ENCODE measurements at places on chromosomes 7 and 10.
A peak's percentile ranks its signal among the peaks of the same experiment; 100 is the strongest.

DNA sequence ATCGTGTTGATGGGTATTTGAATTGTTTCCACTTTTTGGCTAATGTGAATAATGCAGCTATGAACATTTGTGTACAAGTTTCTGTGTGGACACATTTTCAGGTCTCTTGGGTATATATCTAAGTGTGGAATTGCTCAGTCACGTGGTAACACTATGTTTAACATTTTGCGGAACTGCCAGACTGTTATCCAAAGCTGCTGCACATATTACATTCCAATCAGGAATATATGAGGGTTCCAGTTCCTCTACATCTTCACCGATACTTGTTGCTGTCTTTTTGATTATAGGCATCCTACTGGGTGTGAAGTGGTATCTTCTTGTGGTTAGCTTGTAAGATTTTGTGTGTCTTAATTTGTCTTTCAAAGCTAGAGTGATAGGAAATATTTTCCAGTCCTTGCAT, 6.8 kb downstream of the PTPN12 start:
- DNase-seq, result no peak

DNA sequence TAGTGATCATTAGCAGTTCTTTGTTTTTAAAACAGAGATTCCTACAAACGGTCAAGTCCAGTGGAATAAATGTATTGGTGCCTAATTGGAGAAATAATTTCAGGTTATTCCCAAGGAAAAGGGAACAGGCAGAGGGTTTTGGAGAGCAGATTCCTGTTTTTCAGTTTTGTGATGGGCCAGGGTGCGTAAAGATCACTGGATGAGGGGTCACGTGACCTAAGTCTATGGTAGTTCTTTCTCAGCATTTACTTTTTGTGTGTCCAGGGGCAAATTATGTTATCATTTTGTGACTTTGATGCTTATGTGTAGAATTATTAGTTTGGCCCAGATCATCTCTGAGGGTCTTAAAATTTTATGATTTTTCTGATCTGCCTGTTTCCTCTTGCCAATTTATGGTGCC, 15.2 kb downstream of the CHN2 start:
- no peak for DNase-seq

DNA sequence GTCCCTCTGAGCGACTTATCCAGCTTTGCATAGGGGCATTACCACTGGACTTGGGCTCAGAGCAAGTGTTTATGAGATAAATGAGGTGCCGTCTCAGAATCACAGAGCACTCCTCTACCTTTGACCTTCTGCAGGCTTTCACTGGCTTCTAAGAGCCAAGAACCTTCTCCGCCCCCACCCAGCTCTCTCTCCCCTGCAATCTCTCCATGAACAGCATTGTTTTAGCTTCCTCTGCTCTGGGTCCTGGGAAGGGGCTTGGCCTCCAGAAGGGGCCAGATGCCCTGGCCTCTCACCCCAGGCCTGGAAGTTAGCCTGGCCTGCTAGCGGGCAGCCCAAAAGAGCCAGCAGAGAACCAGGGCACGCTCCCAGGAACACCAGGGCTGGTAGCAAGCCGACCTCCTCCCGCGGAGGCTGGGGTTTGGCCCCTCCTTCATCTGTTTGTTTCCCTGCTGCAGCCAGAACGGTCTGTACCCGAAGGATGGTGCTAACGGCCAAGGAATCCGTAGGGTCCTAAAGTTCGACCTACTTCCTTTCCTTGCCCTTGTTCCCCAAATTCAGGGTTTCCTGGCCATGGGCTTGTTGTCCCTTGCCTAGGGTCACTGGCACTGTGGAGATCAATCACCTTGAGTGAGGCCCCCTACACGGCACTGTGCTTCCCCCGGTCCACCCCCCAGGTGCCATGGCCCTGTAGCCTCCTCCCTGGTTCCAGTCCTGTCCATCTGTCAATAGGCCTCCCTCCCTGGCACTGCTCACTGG, 18.7 kb upstream of the DDIT4 start:
- peak; percentile 27 for DNase-seq

GRCh38 chr10:16777473-16778370, 39.5 kb downstream of the RSU1 start:
- DNase-seq, result peak; percentile 31

GRCh38 chr7:103532955-103533354, 86.9 kb upstream of the SLC26A5 start:
- no peak for DNase-seq

GRCh38 chr7:91079487-91079886, 184.7 kb upstream of the FZD1 start:
- no peak for DNase-seq

DNA sequence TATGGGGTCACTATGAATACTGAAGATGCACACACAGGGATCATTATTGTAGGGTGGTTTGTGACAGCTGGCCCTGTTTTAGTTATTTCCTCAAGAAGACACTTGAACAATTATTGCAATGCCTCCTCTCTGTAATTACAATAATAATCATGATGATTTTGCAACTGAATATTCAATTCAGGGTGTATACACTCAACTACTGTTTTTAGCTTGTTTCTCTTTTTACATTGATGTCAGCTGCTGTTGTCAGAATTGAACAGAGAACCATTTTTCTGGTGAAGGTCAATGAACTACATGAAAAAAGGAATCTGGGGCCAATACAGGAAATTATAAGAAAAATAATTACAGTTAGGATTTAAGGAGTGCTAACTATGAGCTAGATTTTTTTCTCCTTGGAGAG, 28.6 kb upstream of the MKLN1 start:
- no peak for DNase-seq

GRCh38 chr10:42975558-42976340, 101.1 kb upstream of the RET start:
- DNase-seq, result no peak

GRCh38 chr7:92797693-92798092, 38.7 kb downstream of the CDK6 start:
- DNase-seq, result no peak

DNA sequence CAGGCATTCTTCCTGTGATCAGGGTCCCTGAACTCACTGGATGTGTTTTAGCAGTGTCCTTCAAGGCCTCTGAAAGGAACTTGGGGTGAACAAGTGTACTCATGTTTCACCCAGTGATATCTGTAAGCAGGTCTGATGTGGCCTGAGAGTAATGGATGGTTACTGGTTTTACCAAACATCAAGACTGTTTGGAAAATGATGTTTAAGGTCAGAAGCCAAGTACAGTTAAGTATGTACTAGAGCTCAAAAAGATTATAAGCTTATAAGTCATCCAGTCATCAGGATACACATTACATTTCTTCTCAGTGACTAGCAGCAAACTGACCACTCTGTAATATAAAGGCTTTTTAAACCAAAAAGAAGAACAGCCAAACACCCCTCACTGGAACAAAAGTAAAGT, 79.8 kb upstream of the PTN start:
- DNase-seq, result no peak

DNA sequence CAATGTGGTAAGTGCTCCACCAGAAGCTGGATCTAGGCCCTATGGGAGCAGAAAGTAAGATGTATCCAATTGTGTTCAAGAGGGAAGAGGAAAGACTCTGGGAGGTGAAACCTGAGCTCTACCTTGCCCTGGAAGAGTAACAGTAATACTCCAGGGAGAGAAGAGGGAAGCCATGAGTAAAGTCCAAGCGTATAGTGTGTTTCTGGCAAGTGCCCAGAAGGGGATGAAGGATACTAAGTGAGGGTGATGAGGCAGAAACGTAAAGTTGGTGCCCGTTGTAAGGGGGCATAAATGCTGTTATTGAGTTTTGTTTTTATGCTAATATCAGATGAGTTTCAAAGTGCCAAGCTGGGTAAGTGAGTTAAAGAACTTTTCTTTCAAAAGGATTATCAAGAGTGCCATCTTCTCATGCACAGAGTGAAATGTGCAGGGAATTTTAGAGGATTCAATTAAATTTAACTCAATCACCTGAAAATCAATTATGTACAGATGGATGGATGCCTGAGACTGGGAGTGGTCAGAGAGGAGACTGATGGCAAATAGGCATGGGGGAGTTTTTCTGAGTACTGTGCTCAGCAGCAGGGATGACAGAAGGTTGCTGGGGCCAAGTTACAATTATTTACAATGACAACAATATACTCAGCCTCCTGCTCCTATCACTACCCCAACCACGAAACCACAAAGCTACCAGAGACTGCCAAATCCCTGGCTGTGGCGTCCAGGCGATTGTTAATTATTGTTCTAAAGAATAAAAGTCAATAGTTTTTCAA, 123.3 kb upstream of the LAMB4 start:
- no peak for DNase-seq

GRCh38 chr7:2922348-2922691, 78.2 kb upstream of the GNA12 start:
- no peak for DNase-seq

GRCh38 chr7:158255156-158255555, 332.5 kb downstream of the PTPRN2 start:
- no peak for DNase-seq

DNA sequence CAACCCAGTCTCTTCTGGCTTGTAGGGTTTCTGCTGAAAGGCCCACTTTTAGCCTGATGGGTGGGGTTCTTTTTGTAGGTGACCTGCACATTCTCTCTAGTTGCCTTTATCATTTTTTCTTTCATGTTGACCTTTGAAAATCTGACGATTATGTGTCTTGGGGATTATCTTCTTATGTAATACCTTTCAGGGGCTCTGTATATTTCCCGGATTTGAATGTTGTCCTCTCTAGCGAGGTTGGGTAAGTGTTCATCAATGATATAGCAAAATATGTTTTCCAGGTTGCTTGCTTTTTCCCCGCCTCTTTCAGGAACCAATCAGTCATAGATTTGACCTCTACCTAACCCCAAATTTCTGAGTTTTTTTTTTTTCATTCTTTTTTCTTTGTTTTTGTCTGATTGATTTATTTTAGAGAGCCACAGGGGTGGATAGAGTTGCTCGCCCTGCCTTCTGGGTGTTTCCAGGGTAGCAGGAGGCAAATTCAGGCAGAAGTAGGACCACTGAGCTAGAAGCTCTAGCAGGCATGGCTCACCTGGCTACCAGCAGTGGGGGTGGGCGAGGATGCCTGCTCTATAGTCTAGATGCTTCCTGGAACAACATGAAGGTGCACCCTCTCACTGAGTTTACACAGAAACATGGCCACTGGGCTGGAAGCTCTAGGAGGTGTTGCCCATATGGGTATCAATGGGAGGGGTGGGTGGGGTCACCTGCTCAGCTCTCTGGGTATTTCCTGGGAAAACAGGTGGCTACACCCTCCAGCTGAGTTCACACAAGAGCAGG, 94.9 kb downstream of the CCDC7 start:
- DNase-seq, result no peak

DNA sequence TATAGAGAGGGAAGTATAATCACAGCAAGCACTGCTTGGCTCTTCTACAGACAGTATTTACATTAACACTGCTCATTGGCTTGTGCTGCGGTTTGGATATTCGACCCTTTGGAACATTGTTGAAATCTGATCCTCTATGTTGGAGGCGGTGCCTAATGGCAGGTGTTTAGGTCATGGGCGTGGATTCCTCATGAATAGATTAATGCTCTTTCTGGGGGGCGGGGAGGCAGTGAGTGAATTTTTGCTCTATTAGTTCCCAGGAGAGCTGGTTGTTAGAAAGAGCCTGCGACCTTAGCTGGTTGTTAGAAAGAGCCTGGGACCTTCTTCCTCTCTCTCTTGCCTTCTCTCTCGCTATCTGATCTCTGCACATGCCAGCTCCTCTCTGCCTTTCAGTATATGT, 77.3 kb upstream of the SVIL start:
- DNase-seq, result no peak

DNA sequence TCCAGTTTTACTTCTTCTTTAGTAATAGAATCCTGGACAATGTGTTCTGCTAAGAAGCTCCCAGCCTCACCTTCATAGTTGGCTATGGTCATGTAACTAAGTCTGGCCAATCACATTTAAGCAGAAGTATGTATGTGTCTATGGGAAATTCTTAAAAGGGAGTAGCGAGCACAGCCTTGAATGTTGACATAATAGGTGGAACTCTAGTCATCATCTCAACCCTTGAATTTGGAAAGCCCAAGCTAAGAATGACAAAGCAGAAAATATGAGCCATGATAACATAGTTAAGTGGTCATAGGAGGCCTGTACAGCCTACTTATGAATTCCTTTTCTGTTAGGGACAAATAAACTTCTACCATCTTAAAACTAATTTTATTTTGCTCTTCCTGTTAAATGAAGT, 134.1 kb downstream of the MAGI2 start:
- DNase-seq, result no peak

DNA sequence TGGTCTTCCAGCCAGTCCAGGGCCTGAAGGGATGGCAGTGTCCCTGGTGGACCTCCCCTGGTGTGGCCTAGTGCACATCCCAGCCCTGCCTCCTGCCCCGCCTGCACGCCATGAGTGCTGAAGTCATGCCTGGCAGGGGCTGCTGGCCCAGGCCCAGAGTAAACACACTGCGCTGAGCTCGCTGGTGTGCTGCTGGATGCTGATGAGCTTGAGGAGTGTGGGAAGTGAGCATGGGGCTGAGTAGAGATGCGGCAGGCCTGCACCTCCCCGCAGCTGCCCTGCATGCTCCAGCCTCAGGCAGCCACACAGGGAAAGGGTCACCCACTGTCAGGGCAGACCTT, 43.2 kb downstream of the HTRA1 start:
- peak; percentile 62 for DNase-seq

- DNase-seq, result no peak
Measured at GRCh38 chr7:155594961-155595366, 48.6 kb upstream of the CNPY1 start.

DNA sequence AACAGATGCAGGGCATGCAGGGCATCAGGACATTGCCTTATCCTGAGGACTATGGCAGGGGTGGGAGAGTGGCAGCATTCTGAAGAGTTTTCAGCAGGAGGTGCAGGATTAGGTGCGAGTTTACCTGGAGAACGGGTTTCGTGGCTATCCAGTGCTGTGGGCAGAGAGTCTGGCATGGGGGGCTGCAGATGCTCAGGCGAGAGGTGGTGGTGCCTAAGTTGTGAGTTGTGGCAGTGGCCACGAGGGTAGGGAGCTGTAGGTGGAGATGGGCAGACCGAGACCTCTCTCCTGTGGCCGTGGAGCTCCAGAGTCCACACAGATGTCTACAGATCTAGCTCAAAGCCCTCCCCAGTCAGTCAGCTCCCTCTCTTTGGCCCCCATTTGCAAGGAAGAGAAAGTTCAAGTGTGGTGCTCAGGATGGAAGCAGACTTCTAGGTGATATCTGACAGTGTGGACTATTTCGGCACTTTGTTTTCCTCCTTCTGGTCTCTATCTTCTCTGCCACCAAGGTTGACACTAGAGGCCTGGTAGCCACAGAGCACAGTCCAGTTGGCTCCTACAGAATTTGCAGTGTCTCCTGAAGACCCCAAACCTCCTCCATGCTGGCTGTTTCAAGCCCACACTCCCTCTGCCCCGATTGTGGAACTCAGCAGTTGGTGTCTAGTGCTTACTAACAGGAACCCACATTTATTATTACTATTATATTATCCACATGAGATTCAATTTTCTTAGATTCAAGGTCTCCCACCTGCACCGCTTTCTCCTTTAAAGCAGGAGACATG, 955.7 kb upstream of the ZNF722 start:
- DNase-seq, result no peak
